ENCODE measurements at places on chromosomes 12 and 14. TPM values are rescaled to one million over a fixed set of nuclear protein-coding genes. Genes with fewer than 3 reads are reported as not detected.

Gene OR4E2
- not detected for total RNA-seq

Gene BDKRB1
- total RNA-seq = 2.5 TPM

Gene MMAB
- 19.2 TPM for total RNA-seq

Gene LBHD2
- not detected for total RNA-seq

Gene KRT79
- total RNA-seq = not detected

Gene CCDC197
- not detected for total RNA-seq

Gene MAX
- total RNA-seq = 49.7 TPM

Gene RFC5
- 28.8 TPM for total RNA-seq

Gene CPNE6
- not detected for total RNA-seq

Gene OTUB2
- total RNA-seq = 2.0 TPM

Gene INSM2
- total RNA-seq = not detected

Gene ITGA7
- 47.5 TPM for total RNA-seq

Gene AICDA
- total RNA-seq = not detected

Gene KLHL33
- total RNA-seq = 0.28 TPM

Gene GPR137C
- total RNA-seq = 0.58 TPM

Gene DBX2
- not detected for total RNA-seq

Gene PLA2G1B
- not detected for total RNA-seq

Gene SLCO1B1
- not detected for total RNA-seq

Gene SCNN1A
- 1.4 TPM for total RNA-seq

Gene DAO
- total RNA-seq = not detected

Gene AQP2
- not detected for total RNA-seq

Gene NGB
- not detected for total RNA-seq

Gene OTX2
- not detected for total RNA-seq

All from regular cardiac myocyte (primary cell).